ENCODE measurements at places on chromosomes 11 and 22.

DNA sequence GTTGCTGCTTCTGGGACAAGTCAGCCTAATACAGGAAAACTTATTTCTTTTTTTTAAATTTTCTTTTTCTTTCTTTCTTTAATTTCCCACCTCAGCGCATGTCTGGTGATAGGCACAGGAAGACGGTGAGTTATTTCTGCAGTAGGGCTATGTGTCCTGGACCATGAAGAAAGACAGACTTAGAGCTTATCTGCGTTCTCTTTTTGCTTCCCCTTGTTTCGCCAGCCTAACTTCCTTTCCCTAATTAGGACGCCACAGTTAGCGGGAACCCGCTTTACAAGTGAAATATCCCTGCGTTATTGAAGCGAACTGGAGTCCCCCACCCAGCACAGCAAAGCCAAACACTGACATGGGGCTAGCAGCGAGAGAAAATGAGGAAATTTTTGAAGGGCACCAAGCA, 8.6 kb downstream of the OR6M1 start:
- DNase-seq = no peak

DNA sequence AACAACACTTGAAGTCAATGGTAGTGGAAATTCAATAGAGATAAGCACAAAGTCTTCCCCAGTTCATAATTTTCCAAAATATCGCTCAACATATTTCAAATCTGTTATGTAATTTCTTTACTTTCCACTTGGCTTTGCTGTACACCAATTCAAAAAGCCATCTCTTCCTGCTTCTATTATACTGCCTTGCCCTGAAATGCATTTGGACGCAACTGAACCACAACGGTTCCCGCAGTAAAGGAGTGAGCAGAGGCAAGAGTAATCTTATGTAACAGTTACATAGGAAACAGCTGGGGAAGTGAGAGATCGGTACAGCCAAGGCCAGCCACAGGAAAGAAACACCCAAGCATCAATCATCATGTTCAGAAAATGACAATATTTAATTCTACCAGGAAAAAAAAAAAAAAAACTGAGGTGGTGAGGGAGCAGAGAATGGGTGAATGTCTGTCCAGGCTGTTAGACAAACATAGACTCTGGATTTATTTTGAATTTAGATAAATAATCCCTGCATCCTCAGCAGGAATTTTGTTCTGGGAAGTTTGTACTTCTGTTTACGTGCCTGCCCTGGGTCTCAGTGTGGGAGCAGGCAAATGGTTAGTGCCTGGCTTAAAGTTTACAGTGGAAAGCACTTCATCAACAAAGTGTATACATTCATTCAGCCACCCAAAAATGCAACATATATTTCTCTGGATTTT, 392.2 kb downstream of the ETS1 start:
- no peak for DNase-seq

DNA sequence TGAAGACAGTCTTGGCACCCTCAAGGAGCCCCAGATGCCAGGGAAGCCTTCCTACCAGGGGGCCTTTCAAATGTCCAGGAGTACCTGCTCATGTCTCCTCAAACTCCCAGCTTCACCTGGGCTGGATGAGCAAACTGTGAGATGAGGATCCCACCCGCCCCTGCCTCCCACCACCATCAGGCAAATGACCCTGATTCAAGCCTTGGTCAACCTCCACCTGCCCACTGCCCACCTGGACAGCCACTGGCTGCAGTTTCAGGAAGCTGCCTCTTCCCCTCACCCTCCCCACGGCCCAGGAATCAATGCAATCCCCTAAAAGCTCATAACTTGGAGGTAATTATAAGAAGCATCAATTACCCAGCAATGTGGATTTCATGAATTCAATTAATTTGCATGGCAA, 122.7 kb downstream of the BUD13 start:
- no peak for DNase-seq

GRCh38 chr11:130737866-130738431, 178.3 kb downstream of the SNX19 start:
- DNase-seq = no peak

GRCh38 chr11:69113226-69113625, 42.5 kb upstream of the SMIM38 start:
- DNase-seq = no peak

- no peak for DNase-seq
These were observed 423.1 kb downstream of the SHANK2 start for GRCh38 chr11:70829134-70829885.

DNA sequence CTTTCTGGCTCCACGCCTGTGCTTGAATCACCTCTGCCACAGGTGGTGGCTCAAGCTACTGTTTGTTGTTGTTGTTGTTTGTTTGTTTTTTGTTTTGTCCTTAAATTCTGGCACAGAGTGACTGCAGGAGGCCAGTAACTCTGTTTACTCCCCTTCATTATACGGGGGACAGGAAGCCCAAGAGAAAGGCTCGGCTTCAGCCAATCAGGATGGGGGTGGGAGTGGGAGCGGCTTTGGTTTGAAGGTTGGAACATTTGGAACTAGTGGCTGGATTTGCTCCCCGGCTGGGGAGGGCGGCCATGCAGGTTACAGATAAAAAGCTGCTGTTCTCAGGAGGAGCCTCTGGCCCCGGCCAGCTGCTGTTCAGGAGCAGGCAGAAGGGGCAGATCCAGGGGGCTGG, 19.7 kb upstream of the CABP2 start:
- DNase-seq = no peak

- DNase-seq = no peak
These were observed 115.5 kb downstream of the PHF21B start for GRCh38 chr22:44894321-44894720.

GRCh38 chr11:92332986-92333385, 108.4 kb downstream of the FAT3 start:
- no peak for DNase-seq

DNA sequence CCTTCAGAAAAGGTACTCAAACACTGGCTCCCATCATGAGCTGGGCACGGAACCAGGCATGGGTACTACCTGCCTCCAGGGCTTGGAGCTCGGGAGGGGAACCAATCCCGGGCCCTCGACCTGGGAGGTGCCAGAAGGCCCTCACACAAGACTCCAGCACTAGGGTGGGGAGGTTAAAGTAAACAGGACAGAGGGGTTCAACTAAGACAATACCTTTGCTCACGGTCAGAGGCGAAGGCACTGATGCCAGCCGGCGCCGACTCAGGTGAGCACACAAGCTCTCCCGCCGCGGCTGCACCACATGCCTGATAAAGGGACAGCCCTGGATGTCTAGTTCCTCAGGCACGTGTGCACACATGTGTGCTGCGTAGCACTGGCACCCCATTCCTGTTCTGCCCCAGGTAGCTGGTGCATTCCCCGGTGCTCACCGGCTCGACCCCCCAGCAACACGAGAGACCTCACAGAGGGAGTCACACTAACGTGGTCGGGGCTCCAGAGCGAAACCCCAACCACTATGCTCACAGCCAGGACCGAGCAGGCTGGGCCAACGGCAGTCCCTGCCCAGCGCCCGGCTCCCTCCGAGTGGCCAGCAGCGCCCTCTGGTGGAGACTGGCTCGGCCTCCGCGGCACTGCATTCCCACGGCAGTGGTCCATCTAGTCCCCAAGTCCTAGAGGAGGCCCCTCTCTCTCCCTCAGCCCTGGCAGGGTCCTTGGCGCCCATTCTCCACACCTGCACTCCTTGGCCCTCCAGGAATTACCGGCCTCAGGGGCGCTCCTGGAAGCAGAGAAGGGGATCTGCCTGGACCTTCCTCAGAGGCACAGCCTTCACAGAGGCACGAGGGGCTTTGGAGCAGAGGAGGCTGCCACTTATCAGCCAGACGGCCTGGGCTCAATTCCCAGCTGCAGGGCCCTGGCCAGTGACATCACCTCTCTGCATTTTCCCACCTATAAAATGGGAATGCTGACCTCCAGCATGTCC, 28.8 kb upstream of the MOB2 start:
- DNase-seq = no peak

DNA sequence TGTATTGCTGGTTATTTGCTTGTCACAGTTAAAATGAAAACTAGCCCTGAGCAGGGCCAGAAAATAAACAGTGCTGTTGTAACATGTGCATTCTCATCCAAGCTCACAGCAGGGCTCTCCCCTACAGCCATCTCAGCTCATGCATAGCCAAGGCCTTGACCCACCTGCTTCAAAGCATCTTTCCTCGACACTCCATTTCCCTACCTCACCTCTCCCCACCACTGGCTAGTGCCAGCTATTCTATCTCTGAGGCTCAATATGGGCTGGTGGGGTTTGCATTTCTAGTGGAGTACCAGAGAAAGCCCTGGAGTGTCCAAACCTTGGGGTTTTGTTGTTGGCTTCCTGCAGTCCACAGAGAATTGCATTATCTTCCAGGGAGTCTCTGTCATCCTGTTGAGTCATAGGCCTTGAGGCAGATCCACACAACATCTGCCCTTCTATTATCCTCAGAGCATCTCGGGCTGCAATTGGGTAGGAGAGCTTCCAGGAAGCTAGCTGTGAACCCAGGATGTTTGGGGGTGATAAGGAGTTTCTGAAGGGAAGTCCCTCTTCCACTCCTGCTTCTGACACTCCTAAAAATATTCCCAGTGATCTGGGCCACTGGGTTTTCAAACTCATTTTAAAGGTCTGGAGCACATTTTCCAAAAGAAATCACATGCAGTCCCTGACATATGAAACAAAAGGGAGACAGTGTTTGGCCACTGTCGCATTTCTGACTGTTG, 36.1 kb upstream of the AMOTL1 start:
- DNase-seq = no peak

DNA sequence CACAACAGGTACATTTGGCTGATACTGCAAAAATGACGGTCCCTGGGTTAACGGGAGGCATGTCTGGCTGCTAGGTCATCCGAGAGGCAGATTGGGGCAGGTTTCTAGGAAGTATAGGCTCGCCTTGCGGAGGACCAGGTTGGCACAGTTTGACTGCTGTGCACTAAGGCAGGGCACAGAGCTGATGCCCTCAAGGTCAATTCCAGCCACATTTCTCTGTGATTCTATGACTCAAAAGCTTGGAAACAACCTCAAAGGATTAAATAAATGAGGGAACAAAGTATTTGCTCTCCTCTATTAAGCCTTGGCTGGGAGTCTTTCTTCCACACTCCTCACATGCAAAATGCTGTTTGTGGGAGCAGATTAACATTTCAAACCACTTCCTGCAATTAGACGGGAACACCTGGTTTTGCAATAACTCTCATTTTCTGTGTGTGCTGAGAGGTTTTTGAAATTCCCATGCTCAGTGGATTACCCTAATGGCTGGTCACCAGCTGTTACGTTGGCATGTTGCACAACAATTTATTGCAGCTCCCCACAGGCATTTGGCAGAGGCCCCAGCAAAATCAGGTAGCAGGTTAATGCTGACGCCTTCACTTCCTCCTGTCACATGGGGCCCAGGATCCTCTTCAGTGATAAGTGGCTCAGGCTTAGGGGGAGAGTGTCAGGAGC, 61.0 kb upstream of the PLET1 start:
- DNase-seq = no peak

- DNase-seq = no peak
These were observed 458 bp downstream of the OSBPL5 start for GRCh38 chr11:3164552-3165151.

GRCh38 chr11:120674542-120674941, 163.0 kb downstream of the GRIK4 start:
- no peak for DNase-seq

DNA sequence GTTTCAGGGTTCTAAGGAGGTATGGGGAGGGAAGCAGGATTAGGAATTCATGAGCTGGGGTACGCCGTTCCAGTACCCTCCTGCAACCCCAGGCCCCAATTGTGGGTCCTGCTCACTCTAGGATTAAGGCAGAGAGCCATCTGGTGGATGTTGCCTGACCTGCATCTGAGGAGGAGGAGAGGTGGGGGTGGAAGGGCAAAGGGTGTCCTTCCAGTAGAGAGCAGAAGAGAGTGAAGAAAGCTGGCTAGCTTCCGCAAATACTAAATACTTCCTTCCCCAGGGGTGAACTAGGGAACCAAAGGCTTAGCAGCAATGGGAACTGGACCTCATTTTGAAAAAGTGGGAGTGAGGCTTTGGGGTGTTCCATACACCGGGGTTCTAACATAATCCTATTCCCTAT, 10.6 kb downstream of the LRRC51 start:
- no peak for DNase-seq

GRCh38 chr11:28858076-28858475, 749.9 kb downstream of the METTL15 start:
- no peak for DNase-seq

GRCh38 chr11:92759571-92760214, 209.8 kb upstream of the MTNR1B start:
- no peak for DNase-seq

- DNase-seq = no peak
These were observed 26.5 kb downstream of the SCGB1A1 start for GRCh38 chr11:62445314-62445740.

DNA sequence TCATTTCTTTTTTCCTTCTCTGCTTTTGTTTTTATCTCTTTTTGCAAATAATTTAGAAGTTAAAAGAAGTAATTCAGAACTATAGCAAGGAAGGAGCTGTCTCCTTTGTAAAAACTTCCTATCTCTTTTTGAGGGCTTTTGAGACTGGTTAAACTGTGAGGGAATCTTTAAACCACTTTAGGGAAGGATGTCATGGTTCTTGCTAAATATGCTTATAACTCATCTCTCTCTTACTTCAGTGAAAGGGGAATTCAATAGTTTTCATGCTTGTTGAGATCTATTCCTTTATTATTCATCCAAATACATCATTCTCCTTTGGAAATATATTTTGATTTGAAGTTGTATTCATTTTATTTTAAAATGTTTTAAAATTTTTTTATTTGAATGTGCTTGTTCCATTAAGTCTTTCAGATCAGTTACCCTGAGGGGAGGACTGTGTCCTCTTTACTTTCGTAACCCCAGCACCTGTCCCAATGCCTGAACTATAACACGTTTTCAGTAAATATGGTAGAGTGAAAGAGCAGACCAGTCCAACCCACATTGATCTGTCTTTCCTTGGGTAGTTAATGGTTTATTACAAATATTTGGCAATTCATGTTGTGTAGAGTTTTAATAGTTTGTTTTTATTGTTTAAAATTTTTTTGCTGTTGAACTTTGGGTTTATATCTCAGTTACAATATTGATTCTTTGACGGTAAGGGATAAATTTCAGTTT, 27.5 kb downstream of the AMOTL1 start:
- no peak for DNase-seq

DNA sequence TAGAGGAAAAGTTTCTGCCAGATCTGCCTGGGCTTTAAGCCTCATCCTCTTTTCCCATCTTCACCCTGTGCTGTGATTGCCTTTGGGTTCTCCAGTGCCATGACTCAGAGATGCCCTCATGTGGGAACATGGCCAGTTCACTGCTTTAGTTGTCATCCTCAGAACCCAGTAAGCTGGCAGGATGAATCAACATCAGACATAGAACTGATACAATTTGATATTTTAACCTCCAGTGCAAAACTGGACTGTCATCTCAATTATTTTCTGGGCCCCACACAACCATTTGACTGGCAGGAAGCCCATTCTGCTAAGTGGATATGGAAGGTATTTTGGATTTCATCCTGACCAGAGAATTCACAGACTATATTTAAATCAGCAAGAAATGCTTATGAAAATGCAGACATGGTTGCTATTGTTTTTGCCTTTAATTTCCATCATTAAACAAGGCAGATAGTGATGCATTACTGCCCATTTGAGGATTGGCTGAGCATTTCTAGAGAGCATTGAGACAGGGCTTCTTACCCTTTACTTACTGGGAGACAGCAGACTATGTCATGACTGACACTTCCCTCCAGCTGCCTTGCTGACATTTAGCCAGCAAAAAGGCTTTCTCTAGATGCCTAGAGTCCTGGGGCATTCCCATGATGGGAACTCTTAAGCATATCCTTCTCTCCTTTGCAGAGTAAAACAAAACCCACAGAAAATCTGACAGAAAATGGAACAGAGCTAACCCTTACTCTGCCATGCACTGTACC, 327.1 kb upstream of the MTNR1B start:
- no peak for DNase-seq

GRCh38 chr11:32161293-32161692, 70.4 kb downstream of the RCN1 start:
- no peak for DNase-seq

Data from NCI-H187 treated with DMSO at 0.1 percent for 48 hours (cell line).